Omental fat pad (tissue), 4 donors: ENCODE measurements at places on chromosomes 16 and 17. TPM values are rescaled to one million over a fixed set of nuclear protein-coding genes. Genes with fewer than 3 reads are reported as not detected.

GRCh38 chr17:9115214-9116191 lies 94.2 kb downstream of the NTN1 start:
- DNase-seq: no peak

DNA sequence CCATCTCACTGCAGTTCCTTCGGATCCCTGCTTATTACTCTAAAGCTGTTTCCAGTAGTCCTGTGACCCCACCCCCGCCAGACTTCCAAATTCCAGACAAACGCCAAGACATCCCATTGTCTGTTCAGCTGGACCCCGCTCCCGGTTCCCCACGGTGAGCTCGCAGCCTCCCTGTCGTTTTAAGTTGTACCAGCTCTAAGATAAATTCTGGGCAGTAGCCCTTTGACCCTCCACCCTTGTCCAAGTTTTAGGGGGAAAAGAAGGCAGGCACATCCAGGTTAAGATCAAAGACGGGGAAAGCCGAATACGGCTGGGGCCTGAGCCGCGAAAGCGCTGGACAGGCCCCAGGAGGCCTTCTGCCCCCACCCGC lies 589 bp downstream of the ARL6IP1 start:
- no peak for DNase-seq

GRCh38 chr17:14201021-14201987 lies 35.4 kb downstream of the CDRT15 start:
- DNase-seq: no peak

GRCh38 chr17:50148226-50149090 lies 2.0 kb downstream of the PPP1R9B start:
- peak; percentile 65 for DNase-seq

DNA sequence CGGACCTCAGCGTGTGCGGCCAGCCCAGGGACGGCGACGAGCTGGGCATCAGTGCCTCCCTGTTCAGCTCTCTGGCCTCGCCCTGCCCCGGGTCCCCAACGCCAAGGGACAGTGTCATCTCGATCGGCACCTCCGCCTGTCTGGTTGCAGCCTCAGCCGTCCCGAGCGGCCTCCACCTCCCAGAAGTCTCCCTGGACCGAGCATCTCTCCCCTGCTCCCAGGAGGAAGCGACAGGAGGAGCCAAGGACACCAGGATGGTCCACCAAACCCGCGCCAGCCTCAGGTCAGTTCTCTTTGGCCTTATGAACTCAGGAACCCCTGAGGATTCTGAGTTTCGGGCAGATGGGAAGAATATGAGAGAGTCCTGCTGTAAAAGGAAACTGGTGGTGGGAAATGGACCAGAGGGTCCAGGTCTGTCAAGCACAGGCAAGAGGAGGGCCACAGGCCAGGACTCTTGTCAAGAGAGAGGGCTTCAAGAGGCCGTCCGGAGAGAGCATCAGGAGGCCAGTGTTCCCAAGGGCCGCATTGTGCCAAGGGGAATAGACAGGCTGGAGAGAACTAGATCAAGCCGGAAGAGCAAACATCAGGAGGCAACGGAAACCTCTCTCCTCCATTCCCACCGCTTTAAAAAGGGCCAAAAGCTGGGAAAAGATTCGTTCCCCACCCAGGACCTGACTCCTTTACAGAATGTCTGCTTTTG lies 825 bp downstream of the HASPIN start:
- DNase-seq: no peak

- DNase-seq: no peak
These were observed 22.6 kb downstream of the LGALS3BP start for GRCh38 chr17:78957128-78957527.

DNA sequence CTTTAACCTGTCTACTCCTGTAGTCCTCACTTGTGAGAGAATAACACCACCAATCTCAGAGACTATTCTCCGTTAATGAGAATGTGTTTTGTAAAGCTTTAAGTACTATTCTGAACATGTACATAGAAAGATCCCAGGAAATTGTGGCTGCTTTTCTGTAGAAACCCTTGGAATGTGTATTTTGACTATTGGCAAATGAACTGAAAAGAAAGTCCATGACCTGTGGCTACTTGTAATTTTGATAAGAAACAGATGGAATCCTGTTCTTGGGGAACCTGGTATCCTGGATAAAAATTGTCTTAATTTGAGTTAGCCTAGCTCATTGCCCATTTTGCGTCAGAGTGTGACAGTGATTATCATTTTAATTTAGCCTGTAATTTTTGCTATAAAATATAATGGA lies 9.1 kb downstream of the CTCF start:
- DNase-seq: no peak

DNA sequence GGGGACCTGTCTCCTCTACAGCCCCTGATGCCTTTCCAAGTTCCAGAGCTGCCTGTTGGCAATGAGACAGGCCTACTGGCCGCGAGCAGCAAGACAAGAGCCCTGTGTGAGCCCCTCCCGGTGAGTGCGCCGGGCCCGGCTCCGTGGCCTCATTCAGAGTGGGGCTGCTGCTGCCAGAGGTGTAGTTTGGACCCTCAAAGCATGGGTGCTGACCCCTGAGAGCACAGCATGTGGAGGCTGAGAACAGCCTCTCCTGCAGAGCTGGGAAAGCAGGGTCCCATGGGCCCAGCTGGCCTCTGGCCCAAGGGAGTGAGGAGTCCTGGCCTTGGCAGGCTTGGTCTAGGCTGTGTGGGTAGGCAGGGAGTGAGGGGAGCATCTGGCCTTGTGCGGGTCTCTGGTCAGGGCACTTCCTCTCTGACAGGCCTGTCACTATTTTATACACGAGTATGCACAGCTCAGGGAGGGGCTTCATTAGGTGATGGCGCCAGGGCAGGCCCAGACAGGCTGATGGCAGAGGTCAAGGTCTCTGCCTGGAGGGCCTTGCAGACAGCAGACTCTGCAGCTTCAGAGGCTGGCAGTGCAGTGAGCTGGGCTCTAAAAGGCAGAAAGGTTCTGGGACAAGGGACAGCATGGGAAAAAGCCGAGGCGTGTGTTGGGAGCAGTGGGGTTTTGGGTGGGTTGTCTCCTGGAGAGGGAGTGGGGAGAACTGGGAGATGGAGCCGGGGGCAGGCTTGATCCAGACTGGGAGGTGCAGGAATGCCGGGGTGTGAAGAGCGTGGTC lies 43.4 kb downstream of the ADCY7 start:
- DNase-seq: no peak

DNA sequence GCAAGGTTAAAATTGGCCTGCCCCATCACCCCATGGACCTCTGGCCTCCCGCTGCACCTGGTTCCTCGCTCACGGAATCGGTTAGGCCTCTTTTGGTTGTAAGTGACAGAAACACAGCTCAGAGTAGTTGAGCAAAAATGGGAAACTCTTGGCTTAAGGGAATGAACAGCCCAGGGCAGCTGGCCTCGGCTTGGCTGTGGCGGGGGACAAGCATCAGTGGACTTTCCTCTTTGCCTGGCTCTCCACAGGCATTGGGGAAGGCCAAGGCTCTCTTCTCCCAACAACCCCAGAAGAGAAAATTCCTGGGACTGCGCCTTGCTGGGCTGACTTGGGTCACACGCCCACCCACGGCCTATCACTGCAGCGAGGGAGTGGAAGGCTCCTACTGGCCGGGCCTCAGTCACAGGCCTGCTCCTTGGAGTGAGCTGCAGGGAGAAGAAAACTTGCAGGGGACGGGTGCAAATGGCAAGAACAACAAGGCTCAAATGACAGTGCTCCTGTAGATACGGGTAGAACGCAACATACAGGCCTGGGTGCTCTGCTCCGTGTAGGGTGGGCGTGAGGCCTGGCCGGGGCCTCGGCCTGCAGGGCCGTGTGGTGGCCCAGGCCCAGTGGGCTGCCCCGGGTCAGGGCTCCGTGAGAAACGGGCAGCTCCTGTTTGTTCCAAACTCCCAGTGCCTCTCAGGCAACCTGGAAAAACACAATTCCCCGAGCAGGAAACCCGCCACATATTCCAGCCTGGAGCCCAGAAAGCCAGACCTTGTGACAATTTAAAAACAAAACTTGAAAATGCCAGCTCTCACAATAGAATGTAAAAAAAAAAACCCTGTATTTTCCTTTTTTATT lies 25.0 kb upstream of the ATP2A3 start:
- DNase-seq: no peak

GRCh38 chr16:55331648-55332185 lies 7.7 kb downstream of the IRX6 start:
- DNase-seq: no peak

DNA sequence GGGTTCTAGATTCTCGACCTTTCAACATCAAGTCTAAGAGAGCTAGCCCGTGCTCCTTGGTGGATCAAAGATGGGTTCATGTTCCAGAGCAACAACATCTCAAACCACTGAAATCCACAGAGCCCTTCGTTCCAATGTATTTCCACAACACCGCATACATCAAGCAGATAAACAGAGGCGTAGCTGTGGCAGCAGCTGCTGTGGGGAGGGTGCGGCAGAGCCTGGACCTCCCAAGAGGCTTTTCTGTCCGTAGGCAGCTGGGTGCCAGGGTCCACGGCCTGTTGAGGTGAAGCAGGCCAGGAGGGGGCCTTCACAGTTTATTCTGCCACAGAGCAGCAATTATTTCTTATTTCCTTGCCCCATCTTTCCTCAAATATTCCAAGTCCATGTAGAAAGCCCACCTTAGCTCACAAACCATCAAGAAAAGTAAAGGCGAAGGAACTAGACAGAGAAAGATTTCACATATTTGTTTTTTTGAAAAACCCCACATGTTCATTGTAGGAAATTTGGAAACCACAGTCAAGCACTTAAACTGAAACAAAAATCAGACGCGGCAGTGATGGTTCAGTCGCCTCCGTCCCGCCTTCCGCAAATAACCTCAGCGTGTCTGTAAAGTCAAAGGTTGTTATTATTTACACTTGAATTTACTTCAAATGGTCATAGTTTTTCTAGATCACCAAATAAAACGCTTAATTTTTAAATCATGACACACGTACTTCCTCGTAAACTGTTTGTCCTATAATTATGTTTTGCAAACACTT lies 144.6 kb upstream of the FOXF1 start:
- DNase-seq: no peak

- no peak for DNase-seq
These were observed 150.6 kb downstream of the MSI2 start for GRCh38 chr17:57406981-57407286.

- DNase-seq: no peak
These were observed 117.9 kb upstream of the TNRC6C start for GRCh38 chr17:77840513-77841165.

- no peak for DNase-seq
These were observed 49.8 kb downstream of the COTL1 start for GRCh38 chr16:84568066-84568465.

- no peak for DNase-seq
These were observed 42.5 kb downstream of the YPEL2 start for GRCh38 chr17:59373882-59374495.

- no peak for DNase-seq
These were observed 13.1 kb downstream of the FMNL1 start for GRCh38 chr17:45234641-45235415.

KRT28 gene
- total RNA-seq: not detected

CCL16 gene
- not detected for total RNA-seq

TSPAN10 gene
- 1.0 TPM for total RNA-seq

GALR2 gene
- total RNA-seq: not detected

CDH1 gene
- total RNA-seq: 18.7 TPM

ALDH3A1 gene
- 3.8 TPM for total RNA-seq

CTRB1 gene
- not detected for total RNA-seq
